ENCODE measurements at places on chromosomes 5 and 9.
A peak's percentile ranks its signal among the peaks of the same experiment; 100 is the strongest.

DNA sequence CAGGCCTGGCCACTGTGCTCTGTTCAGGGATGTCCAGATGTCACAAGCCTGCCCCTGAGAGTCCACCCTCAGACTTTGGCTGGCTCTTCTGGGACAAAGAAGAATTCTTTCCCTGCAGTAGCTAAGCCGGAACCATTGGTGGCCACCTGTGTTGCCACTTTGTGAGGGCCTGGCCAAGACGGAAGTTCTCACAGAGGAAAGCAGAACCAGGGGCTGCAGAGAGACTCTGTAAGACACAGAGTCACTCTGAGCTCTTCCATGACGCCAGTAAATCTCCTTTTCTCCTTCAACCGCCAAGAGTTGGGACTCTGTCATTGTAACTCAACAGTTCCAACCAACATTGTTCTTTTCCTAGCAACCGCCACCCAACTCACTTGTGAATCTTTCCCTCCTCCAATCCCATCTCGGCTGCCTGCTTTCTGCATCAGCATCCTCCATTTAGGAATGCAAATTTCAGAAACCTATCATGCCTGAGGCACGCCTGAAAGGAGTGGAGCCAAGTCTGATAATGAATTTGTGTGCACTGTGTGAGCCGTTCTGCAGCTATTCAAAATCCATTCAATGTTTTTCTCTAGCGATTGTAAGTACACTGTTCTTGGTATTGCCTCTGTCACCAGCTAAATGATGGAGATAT, 37.8 kb upstream of the ATP6V1G1 start:
- no peak for DNase-seq

- no peak for DNase-seq
These were observed 187.3 kb upstream of the NMUR2 start for GRCh38 chr5:152592416-152592815.

DNA sequence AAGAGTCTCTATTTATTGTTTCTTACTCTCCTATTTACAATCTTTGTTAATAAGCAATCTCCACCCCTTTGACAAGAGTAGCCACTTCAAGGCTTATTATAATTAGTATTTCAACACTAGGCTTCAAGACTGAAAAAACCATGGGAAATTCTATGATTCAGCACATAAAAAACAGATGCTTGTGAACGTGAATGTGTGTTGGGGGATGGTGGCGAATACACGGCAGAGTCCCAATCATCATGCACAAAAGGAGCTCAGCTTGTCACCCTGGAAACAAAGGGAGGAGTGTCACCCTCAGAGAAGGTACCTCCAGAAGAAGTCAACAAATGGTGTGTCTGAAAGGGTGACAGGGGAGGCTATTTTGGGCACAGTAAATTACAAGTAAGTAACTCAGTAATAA, 157.2 kb upstream of the RETREG1 start:
- DNase-seq, result no peak

- DNase-seq, result no peak
These were observed 160.3 kb downstream of the HSD17B3 start for GRCh38 chr9:96141666-96142065.

- no peak for DNase-seq
These were observed 131.1 kb downstream of the ST8SIA4 start for GRCh38 chr5:100772006-100772405.

GRCh38 chr9:111937781-111938426, 41.3 kb downstream of the UGCG start:
- DNase-seq, result peak; percentile 20

GRCh38 chr5:123819833-123820232, 307.9 kb downstream of the CSNK1G3 start:
- DNase-seq, result no peak

DNA sequence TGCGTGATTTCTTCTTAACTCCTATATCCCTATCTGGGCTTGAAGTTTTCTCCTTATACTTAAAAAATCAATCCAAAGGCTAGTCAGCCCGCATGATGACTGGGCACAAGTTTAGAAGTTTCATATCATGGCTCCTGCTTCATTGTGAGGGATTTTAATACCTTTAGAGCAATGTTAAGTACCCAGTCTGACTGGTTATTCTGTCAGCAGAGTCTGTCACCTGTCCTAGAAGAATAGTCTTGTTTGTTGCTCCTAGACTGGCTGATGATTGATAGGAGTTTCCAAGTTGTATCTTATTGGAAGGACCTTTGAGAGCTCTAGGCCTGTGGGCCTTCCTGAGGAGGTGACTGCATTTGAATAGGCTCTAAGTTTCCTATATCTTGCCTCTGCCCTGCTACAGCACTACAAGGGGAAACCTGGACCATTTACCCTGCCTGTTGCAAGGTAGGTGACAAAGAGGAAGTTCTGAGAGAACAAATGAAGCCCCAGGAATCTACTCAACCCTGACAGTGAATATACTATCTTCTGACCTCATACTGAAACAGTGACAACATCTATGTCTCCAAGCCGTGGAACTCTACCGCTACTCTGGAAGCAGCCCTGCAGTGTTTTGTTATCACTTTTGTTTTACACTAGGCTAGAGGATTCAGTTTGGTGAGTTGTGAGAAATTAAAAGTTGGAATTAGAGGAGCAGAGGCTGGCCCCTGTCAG, 66.5 kb downstream of the F2RL2 start:
- DNase-seq, result no peak

GRCh38 chr9:7145361-7146069, 387.7 kb downstream of the KDM4C start:
- no peak for DNase-seq

DNA sequence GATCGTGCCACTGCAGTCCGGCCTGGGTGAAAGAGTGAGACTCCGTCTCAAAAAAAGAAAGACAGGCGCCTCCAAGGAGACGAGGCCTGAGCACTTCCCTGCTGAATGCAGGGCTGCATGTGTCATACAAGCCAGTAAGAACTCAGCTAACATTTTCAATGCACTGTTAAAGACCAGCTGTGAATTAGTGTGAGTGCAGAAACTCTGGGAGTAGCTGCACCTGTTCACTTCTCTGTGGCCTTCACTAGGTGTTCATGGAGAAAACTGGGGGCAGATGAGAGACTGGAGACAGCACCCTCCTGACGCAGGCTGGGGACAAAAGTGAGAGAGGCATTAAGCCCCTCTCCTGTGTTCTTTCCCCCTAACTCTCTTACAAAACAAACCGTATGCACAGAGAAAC, 41.8 kb downstream of the FBXO10 start:
- no peak for DNase-seq

GRCh38 chr5:111583758-111584203, 71.4 kb upstream of the STARD4 start:
- no peak for DNase-seq

GRCh38 chr5:40124367-40124766, 555.3 kb upstream of the PTGER4 start:
- DNase-seq, result no peak

DNA sequence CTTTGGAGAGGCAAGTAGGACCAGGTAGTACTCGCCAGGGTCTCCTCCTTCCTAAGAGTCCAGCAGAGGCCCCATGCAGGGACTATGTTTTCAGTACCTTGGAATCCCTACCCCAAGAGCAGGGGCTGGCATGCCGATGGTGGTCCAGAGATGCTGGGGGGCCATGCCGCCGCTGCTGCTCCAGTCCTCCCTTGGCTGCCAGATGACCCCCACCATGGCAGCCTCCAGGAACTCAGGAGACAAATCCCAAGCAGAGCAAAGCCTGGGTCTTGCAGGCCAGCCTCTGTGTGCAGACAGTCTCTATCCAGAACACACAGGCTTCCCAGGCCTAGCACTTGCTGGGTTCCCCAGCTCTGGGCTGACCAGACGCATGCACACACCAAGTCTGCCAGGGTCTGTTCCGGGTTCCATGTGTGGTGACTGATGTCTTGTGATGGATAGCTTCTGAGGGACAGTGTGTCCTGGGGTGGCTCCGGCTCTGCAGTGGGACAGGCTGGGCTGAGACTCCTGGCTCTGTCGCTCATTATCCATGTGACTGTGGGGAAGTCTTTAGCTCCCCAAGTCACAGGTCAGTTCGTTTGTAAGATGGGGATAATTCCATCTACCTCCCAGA, 127.3 kb downstream of the CRB2 start:
- DNase-seq, result no peak

GRCh38 chr9:127018935-127019334, 103.5 kb downstream of the ANGPTL2 start:
- DNase-seq, result no peak

- no peak for DNase-seq
These were observed 89.8 kb upstream of the ELL2 start for GRCh38 chr5:96051401-96051830.

DNA sequence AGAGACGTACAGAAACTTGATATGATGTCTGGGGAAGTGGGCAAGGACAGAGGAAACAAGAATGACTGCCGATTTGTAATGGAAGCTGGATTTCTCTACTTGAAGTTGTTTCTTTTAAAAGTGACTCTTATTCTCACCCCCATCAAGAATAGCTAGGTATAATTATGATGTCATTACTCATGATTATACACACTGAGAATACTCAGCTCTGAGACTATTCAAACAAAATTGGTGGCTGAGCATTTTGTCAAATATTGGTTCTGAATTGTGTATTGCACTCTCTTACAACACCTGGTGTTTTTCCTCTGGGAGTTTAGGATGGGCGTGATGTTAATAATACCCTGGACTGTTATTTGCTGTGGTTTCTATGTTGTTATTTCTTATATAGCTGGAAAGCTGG, 46.3 kb downstream of the MAST4 start:
- no peak for DNase-seq

DNA sequence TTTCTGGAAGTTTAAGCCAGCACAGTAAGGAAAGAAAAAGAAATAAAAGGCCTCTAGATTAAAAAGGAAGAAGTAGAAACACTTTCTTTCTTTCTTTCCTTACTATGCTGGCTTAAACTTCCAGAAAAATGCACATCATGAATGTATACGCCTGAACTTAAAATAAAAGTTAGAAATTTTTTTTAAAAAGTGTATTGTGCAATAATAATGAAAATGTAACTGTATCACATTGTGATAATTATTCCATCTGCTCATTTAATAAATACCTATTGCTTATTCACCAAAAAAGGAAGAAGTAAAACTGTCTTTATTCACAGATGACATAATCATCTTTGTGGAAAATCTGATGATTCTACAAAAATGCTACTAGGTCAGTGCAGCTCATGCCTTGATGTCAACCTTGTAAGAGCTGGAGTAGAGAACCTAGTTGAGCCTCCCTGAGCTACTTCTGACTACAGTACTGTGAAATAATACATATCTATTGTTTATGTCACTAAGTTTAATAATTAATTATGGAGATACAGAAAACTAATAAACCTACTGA, 49.4 kb downstream of the MCTP1 start:
- no peak for DNase-seq

- DNase-seq, result no peak
These were observed 9.5 kb downstream of the TOR4A start for GRCh38 chr9:137286975-137287383.

GRCh38 chr5:39455645-39456044, 30.9 kb upstream of the DAB2 start:
- no peak for DNase-seq

GRCh38 chr9:31702957-31703356, 681.5 kb upstream of the ACO1 start:
- no peak for DNase-seq

DNA sequence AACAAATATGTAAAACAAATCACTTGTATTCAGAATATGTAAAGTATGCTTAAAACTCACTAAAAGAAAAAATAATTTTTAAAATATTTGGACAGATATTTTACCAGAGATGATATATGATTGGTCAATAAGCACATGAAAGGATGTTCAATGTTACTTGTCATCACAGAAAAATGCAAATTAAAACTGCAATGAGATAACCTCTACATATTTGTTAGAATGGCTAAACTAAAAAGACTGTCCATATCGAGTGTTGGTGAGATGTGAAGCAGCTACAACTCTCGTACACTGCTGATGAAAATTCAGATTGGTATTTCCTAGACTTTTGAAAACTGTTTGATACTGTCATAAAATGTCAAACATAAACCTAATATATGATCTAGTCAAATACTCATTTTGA, 685.1 kb downstream of the DTWD2 start:
- DNase-seq, result no peak

- peak; percentile 82 for DNase-seq
These were observed at the start of gene DPM2 for GRCh38 chr9:127937388-127938297. DPM2 (minus strand) TSS chr9:127937854; CDS start chr9:127937820, 34 bp downstream.

DNA sequence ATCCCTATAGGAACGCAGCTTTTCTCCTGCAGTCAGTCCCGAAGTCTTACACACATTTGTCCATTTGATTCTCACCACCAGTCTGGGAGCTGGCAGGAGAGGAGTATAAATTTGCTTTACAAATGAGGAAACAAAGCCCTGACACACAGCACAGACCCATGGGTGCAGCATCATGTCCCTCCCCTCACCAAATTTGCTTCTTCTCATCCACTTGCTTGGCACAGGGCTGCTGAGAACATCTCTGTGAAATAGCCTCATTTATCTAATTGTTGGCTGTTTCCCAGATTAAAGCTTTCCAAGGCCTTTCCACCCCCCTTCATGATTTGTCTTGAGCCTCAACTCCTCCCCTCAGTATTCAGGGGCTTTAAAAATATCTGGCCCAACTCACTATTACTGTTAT, 11.3 kb upstream of the ADRB2 start:
- no peak for DNase-seq

DNA sequence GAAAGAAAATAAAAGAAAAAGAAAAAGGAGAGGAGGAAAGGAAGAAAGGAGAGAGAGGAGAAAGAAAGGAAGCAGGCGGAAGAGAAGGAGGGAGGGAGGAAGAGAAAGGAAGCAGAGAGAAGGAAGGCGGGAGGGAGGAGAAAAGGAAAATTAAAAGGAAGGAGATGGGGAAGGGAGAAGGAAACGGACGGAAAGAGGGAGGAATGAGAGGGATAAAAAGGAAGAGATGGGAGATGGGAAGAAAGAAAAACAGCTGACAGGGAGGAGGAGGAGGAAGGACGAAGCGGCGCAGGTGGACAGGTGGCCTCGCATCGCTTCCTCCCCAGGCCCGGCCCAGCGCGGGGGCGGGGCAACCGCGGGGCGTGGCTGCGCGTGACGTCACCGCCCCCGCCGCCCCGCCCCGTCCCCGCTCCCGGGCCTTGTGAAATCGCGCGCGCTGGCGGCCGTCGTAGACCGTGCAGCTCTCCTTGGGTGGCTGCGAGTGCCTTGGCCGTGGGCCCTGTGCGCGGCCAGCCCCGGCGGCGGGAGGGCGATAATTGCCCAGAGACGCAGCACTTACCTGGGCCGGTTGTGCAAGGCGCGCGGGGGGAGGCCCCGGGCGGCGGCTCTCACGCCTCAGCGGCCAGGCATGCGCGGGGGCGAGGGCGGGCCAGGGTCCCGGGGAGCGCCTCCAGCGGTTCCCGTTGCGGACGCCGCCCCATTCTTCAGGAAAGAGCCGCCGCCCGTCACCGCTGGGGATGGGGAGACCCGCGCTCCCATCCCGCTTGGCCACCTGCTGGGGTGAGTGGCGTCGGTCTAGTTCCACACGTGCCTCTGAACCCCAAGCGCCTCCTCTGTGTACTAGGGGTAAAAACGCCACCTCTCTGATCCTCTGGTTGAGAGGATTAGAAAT, 49.6 kb upstream of the FOXE1 start:
- peak; percentile 69 for DNase-seq
